Urothelium cell line (cell line): ENCODE measurements at places on chromosomes 1 and 21.

- no peak for DNase-seq
These were observed 29.1 kb upstream of the ZNF281 start for GRCh38 chr1:200438911-200439310.

GRCh38 chr1:60913039-60913438, 169.3 kb upstream of the NFIA start:
- no peak for DNase-seq

- DNase-seq, result no peak
These were observed 175.1 kb downstream of the MATN1 start for GRCh38 chr1:30548294-30548693.

- no peak for DNase-seq
These were observed 1.5 kb downstream of the CORT start for GRCh38 chr1:10451287-10451686.

DNA sequence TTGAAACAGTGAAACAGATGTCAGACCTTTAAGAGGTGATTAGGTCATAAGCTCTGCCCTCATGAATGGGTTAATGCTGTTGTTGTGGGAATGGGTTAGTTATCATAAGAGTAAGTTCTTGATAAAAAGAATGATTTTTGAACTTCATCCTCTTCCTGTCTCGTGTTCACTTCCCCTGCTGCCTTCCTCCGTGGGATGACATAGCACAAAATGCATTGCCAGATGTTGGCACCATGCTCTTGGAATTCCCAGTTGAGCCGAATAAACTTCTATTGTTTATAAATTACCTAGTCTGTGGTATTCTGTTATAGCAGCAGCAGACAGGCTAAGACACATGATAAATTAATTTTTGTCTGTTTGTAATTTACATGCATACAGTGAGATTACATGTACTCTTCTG, 112.0 kb upstream of the LRRC7 start:
- DNase-seq, result no peak

DNA sequence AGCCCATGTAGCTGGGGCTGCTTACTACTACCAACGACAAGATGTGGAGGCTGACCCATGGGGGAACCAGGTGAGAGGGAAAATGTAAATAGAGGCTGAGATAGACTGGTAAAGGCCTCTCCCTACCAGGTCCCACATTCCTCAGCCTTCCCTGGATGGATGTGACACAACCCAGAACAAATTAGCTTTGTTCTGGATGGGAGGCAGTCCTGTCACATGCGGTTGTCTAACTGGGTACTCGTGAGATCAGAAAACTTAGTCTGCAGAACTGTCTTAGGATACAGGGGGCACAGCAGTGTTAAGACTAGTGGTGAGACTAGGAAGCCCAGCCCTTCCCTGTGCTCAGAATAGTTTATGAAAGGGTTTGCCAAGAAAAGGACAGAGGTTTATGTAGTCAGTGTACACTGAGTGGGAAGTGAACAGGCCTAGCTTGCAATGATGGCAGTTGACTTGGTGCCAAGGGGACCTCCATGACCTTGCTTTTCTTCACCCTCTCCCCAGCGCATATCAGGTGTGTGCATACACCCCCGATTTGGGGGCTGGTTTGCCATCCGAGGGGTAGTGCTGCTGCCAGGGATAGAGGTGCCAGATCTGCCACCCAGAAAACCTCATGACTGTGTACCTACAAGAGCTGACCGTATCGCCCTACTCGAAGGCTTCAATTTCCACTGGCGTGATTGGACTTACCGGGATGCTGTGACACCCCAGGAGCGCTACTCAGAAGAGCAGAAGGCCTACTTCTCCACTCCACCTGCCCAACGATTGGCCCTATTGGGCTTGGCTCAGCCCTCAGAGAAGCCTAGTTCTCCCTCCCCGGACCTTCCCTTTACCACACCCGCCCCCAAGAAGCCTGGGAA, 8.4 kb downstream of the MMACHC start:
- no peak for DNase-seq

DNA sequence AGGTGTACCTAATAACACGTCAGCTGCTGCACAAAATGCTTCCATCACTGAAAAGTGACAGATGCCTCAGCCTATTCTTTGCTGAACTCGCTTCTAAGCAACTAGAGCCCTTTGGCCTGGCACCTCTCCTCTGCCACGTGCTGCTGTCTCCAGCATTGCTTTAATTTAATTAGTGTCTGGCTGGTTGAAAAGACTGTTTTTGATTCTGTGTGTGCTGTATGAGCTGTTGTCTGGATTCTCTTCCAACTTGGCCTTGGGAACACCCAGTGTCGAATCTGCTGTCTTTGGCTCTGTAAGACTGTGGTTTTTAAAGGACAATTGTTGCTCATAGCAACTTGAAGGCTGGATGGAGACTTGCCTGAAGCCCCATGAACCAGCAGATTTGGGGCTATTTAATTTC, 109.5 kb downstream of the PSMG1 start:
- DNase-seq, result no peak

DNA sequence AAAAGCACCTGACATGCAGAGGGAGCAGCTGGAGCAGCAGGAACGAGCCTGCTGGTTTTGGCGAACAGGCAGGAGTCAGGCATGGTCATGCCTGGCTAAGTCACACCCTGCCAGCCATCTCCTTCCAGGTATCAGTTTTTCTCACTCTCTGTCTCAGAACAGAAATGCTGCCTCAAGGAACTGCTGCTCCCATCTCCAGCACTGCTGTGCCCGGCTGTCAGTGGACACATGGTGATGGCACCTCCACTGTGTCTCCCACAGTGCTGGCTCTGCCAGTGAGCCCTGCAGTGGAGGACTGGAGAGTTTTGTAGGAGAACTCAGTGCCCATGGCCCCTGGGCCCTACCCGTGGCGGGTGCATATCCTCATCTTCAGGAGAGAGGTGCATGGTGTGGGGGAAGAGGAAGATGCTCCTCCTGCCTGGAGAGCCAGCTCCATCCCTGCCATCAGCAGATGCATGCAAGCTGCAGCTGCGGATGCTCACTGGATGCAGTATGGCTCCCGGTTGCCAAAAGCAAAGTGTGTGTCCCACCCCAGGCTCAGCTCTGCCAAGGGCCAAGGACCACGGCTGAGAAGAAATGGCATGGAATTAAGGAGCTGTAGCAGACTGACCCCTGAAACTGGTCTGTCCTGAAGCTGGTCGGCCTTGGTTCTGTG, 114.7 kb downstream of the GRIK3 start:
- DNase-seq, result no peak

DNA sequence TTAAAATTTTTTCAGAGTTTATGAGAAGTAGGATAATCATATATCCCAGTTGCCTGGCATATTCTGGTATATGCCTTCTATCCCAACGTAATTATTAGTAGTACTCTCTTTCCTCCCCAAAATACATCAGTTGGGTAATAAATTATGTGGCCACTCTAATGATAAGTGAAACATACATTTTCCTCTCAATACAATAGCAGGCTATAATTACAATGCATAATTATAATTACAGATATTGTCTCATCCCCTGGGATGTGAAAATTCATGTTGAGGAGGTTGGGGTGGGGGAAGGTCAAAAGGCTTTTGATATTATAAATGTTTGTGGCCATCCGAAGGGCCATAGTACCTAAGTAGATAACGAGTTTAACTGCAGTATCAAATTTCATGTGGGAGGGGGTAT, 277.1 kb downstream of the ST6GALNAC3 start:
- DNase-seq, result no peak

DNA sequence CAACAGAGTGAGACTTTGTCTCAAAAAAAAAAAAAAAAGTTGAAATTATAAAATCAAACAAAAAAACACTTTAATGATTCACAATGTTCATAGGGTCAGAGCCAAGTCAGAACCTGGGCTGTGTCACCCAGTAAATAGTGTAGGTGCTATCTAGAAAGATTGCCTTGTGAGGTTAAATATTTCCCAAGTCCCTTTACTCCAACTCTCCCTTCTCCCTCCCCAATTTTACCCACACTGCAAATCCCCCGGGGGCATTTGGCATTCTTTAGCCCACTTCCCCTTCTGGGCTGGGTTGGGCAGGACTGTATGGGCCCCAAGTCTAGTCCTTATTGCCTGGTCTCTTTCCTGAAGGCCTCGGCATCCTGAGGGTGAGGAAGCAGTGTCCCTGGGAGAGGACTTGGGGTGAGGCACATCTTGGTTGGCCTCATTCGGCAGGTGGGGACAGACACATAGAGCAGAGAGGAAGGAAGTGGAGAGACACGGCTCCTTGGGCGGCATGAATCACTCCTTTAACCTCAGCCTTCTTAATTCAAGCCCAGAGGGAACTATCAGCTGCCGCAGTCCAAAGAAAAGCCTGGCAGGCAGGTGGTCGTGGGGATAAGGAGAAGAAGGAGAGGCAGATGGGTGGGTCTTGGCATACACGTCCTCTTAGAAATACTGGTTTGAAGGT, 8.2 kb downstream of the ADORA1 start:
- no peak for DNase-seq

DNA sequence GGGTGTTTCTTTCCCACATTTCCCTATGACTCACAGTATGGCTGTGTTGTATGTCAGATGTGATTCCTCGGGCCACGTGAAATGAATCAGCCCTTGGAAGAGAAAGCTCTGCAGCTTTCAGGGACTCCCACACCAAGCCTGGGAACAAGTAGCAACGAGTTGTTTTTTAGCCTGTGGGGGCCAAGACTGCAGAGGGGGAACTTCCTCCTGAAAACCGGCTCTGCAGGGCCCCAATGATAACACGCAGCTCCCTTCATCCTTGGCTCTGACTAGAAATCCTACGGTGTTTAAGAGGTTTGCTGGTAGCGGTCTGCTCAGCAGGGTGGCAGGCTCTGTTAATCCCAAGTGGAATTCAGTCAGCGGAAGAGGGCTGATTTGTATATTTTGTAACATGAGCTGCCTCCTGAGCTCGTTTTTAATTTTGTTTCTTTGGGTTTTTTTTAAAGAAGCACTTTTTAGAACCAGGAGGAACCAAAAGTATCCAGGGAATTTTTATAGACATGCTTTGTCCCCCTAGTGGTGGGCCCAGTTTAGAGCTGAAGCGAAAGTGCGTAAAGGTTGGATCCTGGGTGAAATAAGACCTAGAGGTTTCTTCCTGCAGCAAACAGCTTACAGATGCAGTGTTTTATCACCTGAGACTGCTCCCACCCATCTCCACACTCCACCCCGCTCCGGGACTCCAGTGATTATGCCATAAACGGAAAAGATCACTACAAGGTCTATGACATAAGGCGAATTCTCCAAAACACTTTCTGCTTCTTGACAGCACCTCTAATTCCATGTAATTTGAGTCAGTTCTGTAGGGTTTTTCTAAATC, 48.8 kb downstream of the LAMC2 start:
- peak; percentile 76 for DNase-seq

GRCh38 chr1:109649491-109649914, 6.4 kb upstream of the GSTM4 start:
- no peak for DNase-seq

DNA sequence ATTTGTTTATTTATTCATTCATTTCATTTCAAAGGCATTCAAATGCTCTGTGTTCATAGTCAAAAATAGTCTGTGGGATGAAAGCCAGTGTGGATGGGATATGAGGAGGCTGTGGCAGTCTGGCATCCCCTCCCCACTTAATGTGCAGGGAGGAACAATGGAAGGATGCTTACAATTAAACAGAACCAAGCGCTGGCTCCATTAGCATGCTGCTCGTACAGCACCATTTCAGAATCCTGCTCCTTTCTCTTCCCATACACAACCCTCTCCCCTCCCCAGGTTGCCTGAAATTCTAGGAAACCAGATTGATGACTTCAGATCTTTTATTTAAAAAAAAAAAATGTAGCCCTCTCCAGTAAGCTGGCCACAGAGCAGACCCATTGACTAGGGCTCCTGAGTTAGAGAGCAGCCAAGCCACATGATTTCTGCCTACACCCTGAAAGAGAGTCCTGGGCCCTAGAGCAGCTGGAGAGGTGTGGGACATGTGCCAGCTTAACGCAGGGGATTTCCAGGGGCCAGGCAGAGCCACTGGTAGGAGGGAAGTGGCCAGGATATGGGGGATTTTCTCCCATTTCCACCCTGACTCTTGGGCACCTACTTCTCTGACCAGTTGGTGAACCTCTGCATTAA, 205.2 kb downstream of the ASTN1 start:
- no peak for DNase-seq

GRCh38 chr1:10497109-10497508, 22.4 kb downstream of the PEX14 start:
- no peak for DNase-seq

GRCh38 chr1:62998845-62999649, 215.1 kb downstream of the ATG4C start:
- DNase-seq, result no peak

DNA sequence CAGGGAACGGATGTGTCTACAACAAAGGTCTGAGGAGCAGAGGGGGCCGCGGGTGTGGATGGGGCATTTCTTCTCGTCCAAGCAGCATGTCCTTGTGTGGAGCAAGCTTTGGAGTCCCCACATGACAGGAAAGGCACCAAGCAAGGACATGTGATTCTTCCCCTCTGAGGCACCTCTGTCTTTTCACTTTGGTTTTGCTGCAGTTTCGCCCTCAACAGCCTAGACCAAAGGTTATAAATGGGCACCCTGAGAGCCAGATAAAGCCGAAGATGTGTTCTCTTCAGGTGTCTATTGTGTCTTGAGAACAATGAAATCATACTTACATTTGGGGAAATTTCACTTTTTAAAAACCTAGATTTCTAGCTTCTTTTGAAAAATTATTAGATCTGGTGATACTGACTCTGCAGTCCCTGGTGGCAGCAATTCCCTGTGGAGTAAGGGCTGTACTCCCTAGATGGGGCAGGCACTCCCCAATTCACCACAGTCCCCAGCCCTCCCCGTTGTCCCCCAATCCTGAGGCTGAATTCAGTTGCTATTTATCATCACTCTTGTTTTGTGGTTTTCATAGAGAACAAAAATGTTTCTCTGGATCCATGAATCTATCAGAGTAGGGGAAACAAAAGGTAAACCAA, 28.8 kb upstream of the IKBKE start:
- no peak for DNase-seq

GRCh38 chr1:202642619-202643291, 67.5 kb downstream of the SYT2 start:
- DNase-seq, result no peak

DNA sequence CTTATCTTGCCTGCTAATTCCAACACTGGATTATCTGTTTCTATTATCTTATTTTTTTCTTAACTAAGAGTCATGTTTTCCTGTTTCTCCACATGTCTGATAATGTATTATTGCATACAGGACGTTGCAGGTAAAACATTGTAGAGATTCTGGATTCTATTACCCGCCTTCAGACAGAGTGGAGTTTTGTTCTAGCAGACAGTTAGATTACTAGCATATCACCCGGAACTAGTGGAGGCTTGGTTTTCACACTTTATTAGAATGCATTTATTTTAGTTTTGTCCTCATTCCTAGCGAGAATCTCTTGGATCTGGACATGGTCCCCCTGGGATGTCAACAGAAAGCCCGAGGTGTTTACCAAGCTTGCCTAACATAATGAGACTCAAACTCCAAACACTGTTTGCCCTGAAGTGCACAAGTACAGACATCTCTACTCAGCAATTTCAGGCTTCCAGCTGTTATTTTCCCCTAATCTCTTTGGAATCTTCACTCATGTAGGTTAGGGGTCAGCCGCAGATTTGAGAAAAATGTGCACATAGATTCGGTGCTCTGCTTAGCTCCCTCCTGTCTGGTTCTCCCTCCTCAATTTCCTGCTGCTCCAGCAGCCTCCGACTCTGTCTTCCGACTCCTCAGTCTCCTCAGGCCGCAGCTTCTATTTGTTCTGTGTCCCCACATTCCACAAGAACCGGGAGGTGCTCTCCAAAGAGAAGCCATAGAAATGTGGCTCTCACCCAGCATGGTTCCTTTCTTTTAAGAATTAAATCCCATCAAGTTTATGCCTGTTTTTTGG, 36.8 kb upstream of the PTPRF start:
- no peak for DNase-seq
